MCF 10A (cell line): ENCODE measurements at places on chromosomes 16 and 17. TPM values are rescaled to one million over a fixed set of nuclear protein-coding genes. Genes with fewer than 3 reads are reported as not detected.
A peak's percentile ranks its signal among the peaks of the same experiment; 100 is the strongest.

GCGR gene
- not detected in 2 replicates for total RNA-seq

DNA sequence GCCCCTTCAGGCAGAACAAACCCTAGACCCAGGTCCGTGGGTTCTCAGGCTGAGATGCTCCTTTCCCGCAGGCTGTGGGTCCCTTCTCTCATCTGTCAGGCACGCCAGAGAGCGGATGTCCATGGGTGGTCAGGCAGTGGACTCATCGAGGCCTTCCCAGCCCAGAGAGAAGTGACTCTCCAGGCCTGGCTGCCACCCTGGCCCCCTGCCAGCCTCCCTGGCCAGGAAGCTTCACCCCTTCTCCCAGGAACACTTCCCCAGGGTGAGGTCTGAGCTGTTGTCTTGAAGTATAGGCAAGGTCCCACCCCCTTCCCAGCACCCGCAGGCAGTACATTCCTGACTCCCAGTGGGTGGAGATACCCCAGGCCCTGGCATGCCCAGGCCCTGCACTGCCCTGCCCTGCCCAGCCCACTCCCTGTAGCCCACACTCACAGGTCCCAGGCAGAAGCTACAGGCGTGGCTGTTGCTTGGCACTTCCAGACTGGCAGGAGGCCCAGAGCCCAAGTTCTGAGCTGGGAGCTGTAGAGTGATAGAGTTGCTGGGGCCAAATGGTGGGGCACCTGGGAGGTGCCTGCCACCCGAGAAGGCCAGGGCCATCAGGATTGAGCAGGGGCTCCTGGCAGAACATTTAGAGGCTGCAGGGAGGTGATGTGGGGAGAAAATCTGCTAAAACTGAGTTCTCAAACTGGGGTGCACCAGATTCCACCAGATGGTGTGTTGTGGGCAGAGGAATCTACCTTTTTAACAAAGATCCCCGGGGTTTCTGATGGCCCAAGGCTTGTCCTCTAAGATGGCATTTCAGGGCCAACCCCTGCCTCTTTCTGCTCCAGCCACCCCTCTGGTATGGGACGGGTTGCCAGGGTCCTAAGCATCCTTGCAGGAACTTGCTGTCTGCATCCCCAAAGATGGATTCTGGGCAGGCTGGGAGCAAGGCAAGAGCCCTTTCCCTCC lies 6.7 kb downstream of the ITGA3 start:
- H3K27me3 ChIP-seq, result no peaks in the 10 kb centered on the region
- peak overlapping the region; percentile 80 for H3K4me3 ChIP-seq
- H3K4me1 ChIP-seq, result peaks cover 77% of the 10 kb centered on the region
- peak overlapping the region; percentile 95 for H3K27ac ChIP-seq

DNA sequence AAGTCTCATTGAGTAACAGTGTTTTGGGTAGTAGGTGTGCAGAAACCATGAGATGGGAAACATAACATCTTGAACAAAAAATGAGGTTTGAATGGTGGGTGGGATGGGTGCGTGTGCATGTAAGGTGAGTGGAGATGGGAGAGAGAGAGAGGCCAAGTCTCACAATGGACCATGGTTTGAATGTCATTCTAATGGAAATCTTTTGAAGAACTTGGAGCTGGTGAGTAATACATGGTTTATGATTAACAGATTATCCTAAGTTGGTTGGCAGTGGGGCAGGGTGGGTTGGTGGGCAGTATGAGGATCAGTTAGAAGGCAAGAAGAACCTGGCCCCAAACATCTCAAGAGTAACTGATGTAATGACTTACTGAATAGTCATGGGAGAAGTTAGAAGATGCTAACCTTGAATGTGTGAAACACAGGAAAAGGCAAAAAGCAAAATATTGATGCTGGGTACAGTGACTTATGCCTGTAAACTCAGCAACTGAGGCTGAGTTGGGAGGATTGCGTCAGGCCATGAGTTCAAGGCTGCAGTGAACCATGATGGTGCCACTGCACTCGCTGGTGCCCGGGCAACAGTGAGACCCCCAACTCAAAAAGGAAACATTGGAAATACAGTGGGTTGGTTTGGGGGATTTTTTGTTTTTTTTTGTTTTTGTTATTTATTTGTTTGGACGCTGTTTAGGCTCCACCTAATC lies 32.7 kb downstream of the ZNF207 start:
- no peak for DNase-seq
- H3K27ac ChIP-seq, result no peak overlapping the region
- peaks cover 75% of the 10 kb centered on the region for H3K36me3 ChIP-seq

DNA sequence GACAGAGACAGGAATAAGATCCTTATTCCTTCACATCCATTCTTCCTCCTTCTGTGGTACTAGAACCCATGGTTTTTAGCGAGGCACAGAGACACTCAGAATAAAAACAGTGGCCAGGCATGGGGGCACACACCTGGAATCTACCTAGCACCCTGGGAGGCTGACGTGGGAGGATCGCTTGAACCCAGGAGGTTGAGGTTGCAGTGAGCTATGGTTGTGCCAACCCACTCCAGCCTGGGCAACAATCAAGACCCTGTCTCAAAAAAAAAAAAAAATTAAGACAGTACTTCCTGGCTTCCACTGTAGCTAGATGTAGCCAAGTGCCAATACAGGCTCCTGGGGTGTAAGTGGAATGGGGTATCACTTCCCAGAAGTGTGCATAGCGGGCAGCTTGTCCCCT lies 7.4 kb upstream of the SPNS1 start:
- H3K36me3 ChIP-seq, result peaks cover 17% of the 10 kb centered on the region
- H3K4me3 ChIP-seq, result no peak overlapping the region
- DNase-seq, result no peak
- no peak overlapping the region for H3K27ac ChIP-seq
- no peaks in the 10 kb centered on the region for H3K27me3 ChIP-seq

DNA sequence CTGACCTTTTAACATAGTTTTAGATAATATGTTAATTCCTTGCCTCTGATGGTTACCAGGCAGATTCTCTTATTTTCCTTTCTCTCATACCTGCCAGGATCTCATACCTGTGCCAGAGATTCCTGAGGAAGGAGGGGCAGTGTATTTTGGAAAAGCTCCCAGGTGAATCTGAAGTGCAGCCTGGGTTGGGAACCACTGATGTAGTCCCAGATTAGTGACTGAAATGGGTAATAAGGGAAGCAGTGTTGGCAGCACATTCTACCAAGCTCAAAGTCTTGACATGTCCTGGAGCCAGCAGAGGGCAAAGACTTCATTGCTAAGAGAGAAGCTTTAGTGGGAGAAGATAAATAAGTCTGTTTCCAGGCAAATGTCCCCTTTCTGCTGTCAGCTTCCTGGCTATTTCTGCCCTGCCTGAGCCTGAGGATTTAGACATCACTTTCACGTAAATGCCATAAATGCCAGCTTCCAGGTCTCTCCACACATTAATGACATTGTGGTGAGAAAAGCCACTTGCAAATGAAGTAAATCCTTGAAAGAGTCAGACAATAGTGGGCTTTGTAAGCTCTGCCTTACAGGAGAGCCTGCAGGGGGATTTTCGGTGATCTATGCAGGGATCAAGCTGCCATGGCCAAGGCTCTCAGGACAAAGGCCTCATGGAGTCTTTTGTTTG lies 40.9 kb upstream of the C16orf78 start:
- peaks cover 20% of the 10 kb centered on the region for H3K27me3 ChIP-seq
- no peak for DNase-seq
- H3K4me1 ChIP-seq, result no peaks in the 10 kb centered on the region
- no peaks in the 10 kb centered on the region for H3K36me3 ChIP-seq

DNA sequence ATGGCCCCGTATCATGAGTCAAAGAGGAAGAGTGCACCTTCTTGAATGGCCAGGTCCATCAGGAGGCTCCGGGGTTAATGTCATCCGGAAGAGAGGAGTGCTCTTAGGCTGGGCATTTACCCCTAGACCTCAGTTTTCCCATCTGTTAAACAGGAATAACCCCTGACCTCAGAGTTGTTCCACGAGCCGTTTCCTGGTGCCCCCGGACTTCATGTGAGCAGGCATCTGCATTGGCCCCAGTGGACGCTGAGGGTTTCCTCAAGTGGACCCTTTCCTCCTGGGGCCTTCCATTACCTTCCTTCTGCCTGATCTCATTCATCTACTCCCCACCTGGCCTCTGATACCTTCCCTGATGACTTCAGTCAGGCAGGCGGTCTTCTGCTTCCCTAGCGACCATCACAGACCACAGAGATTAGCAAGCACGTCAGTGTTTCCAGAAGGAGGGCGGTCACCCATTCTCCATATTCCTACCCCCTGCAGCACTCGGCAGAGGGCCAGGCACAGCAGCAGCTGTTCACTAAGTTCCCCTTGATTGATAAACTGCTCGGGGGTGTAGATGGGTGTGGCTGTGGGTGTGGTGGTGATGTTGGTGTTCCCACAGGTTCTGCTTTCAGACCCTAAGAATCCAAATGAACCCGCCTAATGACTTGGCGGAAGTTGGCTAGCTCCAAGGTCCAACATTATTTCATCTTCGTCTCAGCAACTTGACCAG lies 346.6 kb upstream of the TNRC6C start:
- no peak for DNase-seq
- H3K4me3 ChIP-seq, result no peak overlapping the region
- H3K27ac ChIP-seq, result no peak overlapping the region
- peaks cover 18% of the 10 kb centered on the region for H3K4me1 ChIP-seq
- no peaks in the 10 kb centered on the region for H3K36me3 ChIP-seq

DNA sequence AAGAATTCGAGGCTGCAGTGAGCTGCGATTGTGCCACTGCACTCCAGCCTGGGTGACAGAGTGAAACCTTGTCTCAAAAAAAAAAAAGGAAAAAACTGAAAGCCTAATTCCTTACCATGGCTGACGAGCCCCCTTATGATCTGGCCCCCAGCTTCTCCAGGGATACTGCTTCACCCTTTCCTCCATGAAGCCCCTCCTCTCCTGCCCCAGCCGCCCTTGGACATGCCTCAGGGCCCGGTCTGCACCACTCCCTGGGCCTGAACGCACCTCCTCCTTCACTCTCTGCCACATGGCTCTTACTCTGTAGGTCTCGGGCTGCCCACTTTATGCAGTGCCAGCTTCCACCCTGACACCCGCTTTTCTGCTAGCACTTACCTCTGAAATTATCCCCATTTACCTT lies 65.3 kb downstream of the COG7 start:
- H3K36me3 ChIP-seq, result peaks cover 19% of the 10 kb centered on the region
- H3K4me3 ChIP-seq, result no peak overlapping the region
- DNase-seq, result no peak
- H3K4me1 ChIP-seq, result peaks cover 22% of the 10 kb centered on the region
- H3K27me3 ChIP-seq, result no peaks in the 10 kb centered on the region
